ENCODE measurements at places on chromosomes 2 and 18.

- DNase-seq = no peak
Measured at GRCh38 chr2:32482471-32482870, 125.6 kb downstream of the BIRC6 start.

GRCh38 chr2:224976629-224977525 is 65.4 kb downstream of the DOCK10 start:
- DNase-seq = no peak

GRCh38 chr2:30950339-30950738 is 143.1 kb upstream of the CAPN13 start:
- no peak for DNase-seq

DNA sequence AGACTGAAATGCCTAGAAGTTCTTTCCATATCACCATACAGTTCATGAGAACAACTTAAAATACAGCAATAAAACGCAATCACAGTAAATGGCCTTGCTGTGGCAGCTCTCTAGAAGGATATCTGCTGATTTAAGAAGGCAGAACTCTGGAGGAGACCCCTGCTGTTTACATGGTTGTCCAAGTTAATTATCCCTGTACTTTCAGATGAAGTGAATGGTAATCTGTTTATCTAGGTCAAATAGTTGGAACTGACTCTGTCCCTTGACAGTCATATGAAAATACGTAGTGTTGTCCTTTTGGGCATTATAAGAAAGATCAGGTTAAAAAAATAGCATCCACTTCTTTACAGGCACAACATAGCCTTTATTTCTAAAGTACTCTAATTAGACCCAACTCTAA is 115.6 kb downstream of the COLEC12 start:
- DNase-seq = no peak

DNA sequence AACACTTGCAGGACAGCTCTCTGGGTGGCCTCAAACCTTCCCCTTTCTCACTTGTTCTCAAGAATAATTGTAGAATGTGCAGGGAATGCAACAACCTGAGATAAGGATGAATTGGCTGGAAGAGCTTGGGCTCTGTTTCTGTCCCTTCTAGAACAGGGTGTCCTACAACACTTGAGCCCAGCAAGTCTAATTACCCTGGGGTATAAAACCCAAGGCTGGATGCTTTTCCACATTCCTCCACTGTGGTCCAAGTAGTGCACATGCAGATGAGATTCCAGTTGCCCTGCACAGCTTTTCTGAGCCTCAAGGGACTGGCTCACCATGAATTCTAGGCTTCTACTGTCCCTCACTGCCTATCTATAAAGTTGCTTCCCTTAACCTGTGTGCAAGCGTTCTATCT is 140.8 kb upstream of the SPATS2L start:
- no peak for DNase-seq
